ENCODE measurements at places on chromosomes 16 and 17.

DNA sequence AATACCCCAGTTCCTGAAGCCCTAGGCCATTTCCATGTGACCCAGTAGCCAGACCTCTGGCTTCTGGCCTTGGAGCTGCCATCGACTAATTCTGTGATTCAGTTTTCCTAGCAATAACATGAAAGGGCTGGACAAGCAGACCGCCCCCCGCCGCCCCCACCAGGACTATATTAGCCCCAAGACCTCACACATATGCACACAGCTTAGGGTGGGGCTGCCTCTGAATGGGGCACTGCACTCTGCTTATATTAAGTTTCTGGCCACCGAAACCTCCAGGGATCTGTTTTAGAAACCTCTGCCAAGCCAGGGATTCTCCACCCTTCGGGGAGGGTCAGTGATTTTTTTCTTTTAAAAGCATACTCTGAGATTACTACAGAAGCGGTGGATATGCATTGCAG is 2.3 kb downstream of the RAB11FIP4 start:
- DNase-seq = no peak

GRCh38 chr16:53792161-53792951 is 88.4 kb downstream of the FTO start:
- DNase-seq = no peak

DNA sequence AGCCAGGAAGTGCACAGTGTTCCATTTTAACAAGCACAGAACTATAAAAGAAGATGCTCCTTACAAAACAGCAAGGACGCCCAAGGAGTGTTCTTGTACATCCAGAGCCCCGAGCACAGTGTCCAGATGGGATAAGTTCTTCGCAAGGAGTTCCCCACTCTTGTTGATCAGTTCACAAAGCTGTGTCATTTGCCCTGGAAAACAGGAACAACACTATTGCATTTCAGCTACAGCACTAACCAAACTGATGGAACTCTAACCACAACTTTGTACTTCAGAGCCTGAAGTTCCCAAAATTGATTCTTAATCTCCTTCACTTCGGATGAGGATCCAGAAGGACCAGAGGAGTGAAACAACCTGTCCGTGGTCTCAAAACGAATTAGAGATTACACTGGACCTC is 5.1 kb downstream of the COPS3 start:
- no peak for DNase-seq

DNA sequence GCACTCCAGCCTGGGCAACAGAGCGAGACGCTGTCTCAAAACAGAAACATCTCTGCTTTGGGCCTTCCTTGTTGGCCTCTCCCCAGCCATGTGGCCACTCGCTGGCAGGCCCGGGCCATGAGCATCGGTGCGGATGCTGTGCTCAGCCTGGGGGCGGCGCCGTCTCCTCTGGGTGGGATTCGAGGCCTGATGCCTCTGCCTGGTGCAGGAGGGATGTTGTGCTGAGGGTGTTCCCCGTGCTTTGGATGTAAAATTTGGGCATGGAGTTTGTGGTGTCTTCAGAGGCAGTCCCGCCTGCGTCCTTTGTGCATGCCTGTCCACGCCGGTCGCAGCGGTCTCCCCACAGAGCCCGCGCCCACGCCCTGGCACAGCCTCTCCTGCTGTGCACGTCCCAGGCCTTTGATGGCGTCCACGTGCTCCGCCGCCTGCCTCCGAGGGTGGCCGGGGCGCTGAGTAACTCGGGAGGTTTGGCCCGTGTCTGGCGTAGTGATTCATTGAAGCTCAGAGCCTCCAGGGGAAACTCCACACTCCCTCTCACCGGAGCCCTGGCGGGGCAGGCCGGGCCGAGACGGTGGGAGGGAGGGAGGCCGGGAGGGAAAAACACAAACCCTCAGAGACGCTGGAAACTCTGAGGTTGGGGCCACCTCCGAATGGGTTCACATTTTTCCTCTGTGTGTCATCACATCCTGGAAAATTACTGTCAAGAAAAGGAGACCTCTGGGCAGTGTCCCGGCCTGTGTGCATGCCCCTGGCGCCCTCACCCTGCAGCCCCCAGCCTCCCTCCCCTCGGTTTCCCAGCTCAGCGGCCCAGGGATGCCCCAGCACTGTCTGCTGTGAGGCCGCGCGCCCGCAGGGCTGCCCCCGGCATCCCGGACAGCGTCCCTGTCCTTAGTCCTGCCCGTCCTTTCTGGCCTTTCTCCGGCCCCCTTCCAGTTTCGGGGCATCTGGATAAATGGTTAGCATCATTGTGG is 19.0 kb downstream of the CENPX start:
- DNase-seq = no peak

DNA sequence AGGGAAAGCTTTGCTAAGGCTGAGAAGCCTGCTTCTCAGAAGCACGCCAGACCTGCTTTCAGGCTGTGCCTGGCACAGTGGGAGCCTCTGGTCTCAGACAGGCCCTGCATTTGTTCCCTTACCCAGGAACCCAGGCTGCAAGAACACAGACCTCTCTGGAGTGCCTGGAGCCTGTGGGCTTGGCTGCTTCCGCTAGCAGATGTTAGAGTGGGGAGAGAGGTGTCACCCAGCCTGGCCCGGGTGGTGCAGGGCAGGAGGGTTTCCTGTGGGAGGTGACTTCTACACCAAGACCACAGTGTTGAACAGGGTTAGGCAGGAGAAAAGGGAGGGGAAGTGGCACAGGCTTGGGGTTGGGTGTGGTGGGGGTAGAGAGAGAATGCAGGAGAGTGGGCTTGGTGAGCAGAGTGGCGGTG is 35.8 kb upstream of the ADGRG1 start:
- no peak for DNase-seq

- DNase-seq = no peak
Observed at GRCh38 chr17:83181991-83182619, 102.7 kb downstream of the METRNL start.

- DNase-seq = no peak
Observed at GRCh38 chr17:39794249-39794970, 56.7 kb downstream of the GRB7 start.
